ENCODE measurements at places on chromosomes 7 and 10.

GRCh38 chr7:130831817-130832481 lies 97.9 kb upstream of the KLF14 start:
- DNase-seq, result peak; percentile 22

- DNase-seq, result no peak
Measured at GRCh38 chr10:69864321-69864720, 62.6 kb downstream of the COL13A1 start.

- DNase-seq, result peak; percentile 38
Measured at GRCh38 chr7:71411475-71411874, 279.5 kb downstream of the GALNT17 start.

DNA sequence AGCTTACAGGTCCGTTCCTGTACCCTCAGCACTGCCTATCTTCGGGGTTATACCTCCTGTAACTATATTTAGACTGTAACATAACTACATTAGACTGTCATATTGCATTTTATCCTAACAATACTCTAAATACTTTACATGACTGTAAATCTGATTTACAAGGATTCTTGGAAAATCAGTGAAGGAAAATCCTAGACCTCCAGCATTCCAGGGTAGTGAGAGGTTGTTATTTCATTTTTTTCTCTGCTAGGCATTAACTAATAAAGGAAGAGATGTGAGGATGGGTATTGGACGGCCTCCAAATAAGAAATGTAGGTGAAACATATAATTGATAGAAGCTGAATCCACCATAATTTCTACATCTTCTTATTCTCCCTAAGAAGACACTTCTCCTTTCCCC lies 569.4 kb downstream of the CALN1 start:
- DNase-seq, result no peak

- peak; percentile 57 for DNase-seq
Measured at GRCh38 chr10:84026821-84027257, 112.5 kb upstream of the GHITM start.

DNA sequence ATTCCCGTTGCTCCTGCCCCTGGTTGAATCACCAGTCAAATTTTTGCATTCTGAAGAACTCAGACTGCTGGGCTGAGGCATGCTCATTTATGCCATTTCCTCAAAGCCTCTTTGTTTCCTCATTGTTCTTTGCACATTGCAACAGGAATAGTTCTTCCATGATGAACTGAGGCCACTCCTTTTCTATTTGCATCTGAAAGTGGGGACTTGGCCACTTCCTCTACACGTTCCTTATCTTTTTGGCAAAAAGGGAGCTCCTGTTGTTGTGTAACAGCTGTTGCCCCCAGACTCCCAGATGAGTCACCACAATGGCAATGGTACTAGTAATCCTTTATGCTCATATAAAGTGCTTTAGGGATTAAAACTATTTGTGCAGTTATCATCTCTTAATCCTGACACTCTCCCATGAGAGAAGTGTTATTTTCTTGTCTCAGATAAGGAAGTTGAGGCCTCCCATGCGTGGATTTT lies 20.1 kb upstream of the ITPRID1 start:
- peak; percentile 86 for DNase-seq

Data from mesendoderm (in vitro differentiated cells).